ENCODE measurements at places on chromosomes 7 and 10.

DNA sequence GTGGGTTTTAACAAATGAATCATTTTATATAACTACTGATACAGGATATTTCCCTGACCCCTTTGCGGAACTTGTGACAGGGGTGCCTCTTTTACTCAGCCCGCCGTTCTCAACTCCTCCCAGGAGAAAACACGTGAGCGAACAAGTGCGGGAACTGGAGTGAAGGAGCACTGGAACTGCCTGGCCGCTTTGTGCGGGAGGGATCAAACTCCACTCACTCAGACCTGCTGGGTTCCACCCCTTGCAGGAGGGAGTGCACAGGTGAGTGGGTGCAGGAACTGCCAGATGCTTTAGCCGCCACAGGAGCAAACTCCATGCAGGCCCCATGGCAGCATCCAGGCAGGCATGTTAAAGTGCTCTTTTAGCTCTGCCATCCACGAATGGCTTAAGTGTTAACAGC is 513.4 kb upstream of the GRM3 start:
- no peak for DNase-seq

DNA sequence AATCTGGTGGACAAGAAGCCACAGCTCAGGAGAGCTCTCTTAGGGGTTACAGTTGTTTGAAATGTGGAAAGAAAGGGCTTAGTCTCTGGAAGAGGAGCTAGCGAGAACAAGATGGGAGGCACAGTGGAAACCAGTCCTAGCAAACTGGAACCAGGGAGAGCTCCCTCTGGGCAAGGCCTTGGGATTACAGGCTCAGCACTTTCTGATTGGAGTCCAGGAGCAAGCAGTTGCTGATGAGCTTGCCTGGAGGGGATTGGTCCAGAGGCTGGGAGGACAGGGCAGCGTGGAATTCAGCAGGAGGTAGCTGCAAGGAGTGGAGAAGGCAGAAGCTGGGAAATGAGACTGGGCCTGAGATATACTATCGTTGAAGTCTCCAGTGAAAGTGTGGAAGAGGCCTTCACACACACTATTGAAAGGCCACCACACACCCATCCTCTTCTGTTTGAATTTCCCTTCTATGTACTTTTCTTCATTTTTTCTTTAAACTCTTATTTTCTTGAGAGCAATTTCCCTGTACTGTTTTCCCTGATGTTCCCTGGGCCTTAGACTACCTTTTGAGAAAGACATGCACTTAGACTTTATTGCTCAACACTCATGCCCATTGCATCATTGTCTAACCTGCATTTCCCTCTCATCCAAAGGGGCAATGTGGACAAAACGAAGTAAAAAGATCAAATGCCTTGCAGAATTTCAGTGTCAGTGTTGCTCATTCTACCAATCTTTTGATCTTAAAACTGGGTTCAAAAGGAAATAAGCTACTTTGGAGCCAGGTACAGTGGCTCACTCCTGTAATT is 57.8 kb upstream of the LANCL2 start:
- DNase-seq = no peak

DNA sequence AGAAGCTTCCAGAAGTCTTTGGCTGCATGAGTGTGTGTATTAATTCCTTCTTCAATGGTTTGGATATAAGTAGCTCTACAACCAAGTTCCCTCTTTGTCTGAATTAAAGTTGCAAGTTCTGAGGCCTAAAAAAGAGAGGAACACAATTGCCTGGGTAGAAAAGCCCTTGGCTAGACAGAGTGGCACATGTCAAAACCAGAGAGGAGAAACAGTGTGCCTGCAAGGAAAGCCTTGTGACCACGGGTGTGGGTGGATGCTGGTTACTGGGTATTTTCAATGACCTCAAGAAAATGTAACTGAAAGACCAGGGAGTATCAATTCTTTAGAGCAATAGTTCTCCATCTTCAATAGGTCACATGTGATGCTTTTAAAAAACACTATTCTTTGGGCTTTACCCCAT is 148.3 kb downstream of the SVIL start:
- DNase-seq = no peak

GRCh38 chr10:131141645-131142516 is 169.6 kb downstream of the TCERG1L start:
- no peak for DNase-seq

GRCh38 chr10:102608487-102608886 is 35.8 kb upstream of the TRIM8 start:
- no peak for DNase-seq

DNA sequence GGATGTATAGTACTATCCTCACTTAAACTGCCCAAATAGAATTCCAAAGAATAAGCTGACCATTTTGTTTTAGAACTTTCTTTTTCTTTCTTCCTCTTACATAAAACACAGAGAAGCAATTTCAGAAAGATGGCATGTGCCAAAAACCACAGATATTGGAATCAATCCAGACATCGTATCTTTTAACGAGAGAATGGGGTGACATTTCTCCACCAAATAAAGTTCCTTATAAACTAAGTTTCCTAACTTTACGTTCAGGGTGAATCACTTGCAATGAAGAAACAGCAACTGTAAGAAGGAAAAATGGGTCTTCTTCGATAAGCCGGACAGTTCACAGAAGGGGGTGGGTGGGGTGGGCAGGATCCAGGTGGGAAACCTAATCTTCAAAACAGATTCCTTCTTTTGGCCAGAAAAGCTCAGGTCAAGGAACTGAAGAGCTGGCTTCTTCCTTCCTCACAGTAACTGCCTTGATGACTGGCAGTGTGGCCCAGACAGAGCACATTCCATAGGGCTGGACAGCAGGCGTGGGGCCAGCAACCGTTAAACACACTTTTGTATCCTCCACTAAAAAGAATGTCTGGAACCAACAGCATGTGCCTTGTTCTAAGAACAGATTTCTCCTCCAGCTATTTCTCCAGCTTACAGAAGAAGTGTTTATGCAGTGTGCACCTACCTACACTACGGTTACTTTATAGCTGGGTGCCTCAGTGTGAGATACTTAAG is 31.5 kb downstream of the CREB3L2 start:
- no peak for DNase-seq

DNA sequence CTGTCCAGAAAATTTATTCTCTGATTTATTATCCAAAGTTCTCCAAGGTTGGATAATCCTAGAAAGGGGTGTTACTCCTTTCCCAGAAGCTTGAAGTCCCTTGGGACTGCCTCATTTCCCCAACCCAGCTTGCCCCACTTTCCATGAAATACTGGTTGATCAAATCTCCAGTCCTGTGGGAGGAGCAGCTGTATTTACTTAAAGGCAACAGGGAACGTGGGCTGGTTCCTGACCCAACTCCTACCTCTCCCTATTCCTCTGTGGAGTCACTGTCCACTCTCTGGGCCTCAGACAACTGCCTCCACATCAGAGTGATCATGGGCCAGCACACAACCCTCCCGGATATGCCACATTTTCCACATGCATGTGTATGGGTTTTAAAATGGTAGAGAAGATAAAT is 166.2 kb upstream of the PRR15 start:
- no peak for DNase-seq

GRCh38 chr7:108735814-108736213 is 166.1 kb downstream of the DNAJB9 start:
- no peak for DNase-seq

GRCh38 chr7:156833312-156833711 is 59.7 kb downstream of the LMBR1 start:
- no peak for DNase-seq

DNA sequence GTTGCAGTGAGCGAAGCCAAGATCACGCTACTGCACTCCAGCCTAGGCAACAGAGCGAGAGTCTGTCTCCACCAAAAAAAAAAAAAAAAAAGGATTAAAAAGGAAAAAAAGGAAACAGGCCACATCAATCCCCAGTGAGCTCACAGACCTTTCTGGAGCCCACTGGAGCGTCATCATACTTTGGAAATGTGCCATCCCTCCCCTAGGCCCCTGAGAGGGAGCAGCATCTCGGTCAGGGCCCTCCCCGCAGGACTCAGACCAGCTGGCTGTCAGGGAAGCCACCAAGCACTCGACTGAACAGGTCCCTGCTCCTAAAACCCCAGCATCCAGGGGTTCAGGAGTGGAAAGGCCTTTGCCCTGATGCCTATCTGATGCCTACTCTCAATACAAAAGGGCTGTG is 97.9 kb upstream of the SH2B2 start:
- DNase-seq = peak; percentile 8

DNA sequence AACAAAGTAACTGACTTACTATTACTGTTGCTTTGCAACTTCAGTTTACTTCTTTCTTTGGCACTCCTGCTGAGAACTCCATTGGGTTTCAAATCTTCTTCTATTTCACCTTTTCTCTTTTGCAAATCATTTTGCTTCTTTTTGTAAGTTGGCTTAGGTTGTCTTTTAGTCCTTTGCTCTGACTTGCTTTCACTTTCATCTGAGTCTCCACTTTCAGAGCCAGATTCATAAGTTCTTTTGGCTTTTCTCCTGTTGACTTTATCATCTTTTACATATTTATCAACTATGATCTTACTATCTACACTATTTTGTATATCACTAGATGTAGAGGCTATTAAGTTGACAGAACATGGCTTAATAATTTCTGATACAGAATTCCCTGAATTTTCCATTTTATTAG is 73.4 kb downstream of the NRBF2 start:
- no peak for DNase-seq

DNA sequence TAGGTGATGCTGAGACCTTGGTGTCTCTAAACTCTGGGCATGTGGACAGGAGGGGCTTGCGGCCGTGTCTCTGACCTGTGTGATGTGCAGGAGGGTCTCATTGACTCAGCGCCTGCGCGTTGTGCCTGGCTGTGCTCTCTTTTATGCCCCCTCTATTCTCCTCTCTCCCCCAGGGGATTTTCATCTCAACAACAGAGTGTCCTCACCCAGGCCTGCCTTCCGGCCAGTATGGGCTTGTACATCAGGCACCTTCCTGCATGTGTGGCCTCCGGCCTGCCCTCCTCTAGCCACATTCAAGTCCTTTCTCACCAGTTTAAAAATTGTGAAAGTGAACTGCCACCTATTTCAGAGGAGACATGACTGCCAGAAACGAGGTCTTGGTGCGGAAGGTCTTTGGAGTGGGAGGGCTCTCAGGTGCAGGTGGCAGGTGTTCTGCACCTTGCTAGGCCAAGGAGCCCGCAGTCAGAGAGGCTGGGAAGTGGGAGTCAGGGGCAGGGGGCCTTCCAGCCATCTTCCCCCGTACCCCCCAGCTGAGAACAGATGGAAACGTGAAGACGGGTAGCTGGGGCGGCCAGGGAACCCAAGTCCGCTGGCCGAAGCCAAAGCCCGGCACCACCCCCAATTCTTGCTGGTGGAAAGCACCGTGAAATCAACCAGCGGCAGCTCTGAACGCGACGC is 531 bp upstream of the INTS15 start:
- DNase-seq = no peak

GRCh38 chr7:115269486-115269885 is 347.6 kb downstream of the MDFIC start:
- no peak for DNase-seq

DNA sequence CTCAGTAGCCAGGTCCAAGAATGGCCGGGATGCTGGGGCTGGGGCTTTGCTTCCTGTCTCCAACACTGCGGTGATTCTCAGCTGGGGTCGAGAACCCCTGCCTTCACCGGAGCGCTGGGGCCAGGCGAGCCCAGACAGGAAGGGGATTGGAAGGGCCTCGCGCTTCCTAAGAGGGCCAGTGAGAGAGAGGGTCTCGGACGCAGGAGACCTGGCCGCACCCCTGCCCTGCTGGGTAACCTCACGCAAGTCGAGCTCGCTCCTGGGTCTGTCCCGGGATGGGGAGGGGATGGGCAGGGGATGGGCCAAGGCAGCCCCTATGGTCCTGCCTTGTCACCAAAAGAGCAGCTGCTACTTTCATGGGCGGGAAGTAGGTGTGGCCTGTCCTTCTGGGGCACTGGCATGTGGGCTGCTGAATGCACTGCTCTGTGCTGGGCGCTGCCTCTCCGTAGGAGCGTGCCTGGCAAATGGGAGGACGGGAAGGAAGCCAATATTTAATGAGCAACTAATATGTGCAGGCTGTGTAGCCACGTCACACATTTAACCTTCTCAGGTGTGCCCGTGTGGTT is 20.0 kb downstream of the KCNK18 start:
- DNase-seq = no peak

- no peak for DNase-seq
Observed at GRCh38 chr10:119353421-119353820, 146.1 kb downstream of the GRK5 start.

GRCh38 chr7:46076527-46076926 is 155.5 kb upstream of the IGFBP3 start:
- DNase-seq = no peak

- no peak for DNase-seq
Observed at GRCh38 chr7:157709531-157710251, 372.9 kb downstream of the DNAJB6 start.

DNA sequence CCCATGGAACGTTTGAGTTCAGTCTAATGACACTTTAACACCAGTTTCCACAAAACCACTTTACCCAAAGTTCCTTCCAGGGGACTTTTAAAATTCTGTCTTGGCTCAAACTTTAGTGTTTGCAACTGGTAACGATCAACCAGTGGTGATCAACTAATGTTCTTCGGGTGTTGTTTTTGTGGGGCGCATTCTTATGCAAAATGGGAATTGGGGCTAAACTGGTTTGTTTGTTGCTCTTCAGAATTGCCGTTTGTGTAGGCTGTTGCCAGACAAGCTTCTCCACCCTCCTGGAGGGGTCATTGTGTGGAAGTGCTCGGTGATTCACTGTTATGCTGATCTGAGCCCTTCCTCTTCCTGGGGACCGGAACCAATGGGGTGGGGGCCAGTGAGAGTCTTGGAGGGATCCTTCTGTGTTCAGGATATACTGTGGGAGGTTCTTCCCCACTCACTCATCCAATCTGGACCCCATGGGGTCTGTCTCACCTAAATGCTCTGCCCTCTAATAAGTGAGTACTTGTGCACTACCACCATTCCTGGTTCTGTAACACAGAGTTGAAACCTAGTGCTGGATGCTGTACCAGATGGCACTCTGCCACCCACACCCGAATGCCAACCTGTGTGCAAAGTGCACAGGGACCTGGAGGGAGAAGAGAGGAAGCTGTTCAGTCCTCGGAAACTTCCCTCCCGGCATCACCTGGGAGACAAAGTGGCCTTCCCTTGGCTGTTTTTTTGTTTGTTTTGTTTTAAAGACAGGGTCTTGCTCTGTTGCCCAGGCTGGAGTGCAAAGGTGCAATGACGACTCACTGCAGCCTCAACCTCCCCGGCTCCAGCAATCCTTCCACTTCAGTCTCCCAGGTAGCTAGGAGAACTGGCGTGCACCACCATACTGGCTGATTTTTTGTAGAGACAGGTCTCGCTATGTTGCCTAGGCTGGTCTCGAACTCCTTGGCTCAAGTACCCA is 2.1 kb downstream of the NFE2L3 start:
- DNase-seq = no peak

DNA sequence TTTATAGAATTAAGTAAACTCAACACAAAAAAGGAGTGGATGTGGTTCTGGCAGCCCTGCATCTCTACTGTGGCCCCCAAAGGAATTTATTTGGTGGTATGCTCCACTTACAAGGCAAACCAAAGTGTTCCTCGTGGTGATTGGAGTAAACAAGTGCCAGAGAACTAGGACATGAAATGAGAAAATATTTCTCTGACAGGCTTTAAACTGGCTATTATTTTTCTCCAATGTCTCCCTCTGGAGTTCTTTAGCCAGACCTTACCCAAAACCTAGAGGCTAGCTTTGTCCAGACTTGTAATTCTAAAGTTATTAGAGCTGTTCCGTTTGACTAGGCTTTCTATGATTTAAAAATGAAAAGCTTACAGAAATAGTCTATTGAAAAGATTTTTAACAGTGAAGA is 990.1 kb downstream of the CNTNAP2 start:
- DNase-seq = no peak

Data from NCI-H1694 (cell line).